ENCODE measurements at places on chromosomes 11 and 22. TPM values are rescaled to one million over a fixed set of nuclear protein-coding genes. Genes with fewer than 3 reads are reported as not detected.

Gene ADM
- 13.5 TPM for polyA plus RNA-seq

Gene UPK2
- 3.5 TPM for polyA plus RNA-seq

DNA sequence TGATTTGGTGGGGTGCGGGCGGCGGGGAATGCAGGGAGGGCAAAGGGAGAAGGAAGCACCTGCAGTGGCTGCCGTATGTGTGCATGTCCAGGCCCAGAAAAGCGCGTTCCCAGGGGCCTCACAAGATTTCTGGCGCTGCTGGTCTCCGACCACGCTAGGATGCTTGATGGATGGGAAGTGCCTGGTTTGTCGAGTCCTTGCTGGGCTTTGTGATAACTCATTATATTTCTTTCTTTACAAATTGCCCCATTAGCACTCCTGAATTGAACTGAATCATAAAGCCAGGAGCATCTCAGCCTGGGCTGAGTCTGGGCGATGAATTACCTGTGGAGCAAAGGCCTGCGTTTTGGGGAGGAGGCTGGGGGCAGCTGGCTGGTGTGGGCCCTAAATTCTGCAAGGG, 69.2 kb upstream of the LMO1 start:
- no peak for DNase-seq

GRCh38 chr11:19947537-19948114, 212.6 kb downstream of the DBX1 start:
- no peak for DNase-seq

DNA sequence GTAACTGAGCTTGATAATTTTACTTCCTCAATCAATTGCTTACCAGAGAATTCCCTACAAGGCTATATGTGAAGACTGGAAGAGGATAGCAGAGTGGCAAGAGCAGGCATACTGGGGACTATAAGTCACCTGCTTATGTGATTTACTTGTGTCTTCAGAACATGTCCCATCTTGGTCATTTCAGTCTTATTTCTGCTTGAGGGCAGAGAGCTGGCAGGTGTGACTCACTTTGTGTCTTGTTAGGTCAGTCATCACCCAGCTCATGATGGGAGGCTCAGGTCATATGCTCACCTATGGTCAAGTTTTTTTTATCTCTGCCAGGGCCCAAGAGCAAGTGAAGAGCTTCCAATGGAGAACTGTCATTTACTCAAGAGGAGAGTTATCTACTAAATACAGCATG, 6.2 kb downstream of the SRSF8 start:
- DNase-seq, result no peak

GRCh38 chr11:125200441-125200840, 35.9 kb downstream of the PKNOX2 start:
- no peak for DNase-seq

- no peak for DNase-seq
These were observed 26.4 kb upstream of the CD5 start for GRCh38 chr11:61075891-61076290.
